CD8-positive, alpha-beta memory T cell (primary cell): ENCODE measurements at places on chromosomes 13 and 19.
A peak's percentile ranks its signal among the peaks of the same experiment; 100 is the strongest.

DNA sequence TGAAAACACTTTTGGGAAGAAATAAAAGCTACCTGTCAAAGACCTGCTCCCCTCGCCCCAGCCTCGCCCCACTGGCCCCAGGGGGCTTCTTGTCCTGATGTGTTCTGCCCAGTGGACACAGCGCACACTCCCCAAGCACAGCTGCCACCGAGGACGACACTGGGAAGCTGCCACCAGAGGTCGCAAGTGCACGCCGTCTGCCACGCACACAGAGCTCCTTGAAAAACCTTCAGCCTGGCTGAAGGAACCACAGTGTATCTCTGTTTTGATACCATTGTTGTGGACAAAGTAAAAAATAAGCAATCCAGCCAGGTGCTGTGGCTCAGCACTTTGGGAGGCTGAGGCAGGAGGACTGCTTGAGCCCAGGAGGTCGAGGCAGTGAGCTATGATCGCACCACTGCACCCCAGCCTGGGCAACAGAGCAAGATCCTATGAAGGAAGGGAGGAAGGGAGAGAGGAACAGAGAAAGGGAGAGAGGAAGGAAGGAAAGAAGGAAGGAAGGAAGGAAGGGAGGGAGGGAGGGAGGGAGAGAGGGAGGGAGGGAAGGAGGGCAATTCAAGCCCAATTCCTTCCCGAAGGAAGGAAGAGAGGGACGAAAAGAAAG, 57.3 kb downstream of the CEBPG start:
- DNase-seq = peak; percentile 48

GRCh38 chr19:40744554-40745401, 5.5 kb downstream of the ACTMAP start:
- DNase-seq = no peak

DNA sequence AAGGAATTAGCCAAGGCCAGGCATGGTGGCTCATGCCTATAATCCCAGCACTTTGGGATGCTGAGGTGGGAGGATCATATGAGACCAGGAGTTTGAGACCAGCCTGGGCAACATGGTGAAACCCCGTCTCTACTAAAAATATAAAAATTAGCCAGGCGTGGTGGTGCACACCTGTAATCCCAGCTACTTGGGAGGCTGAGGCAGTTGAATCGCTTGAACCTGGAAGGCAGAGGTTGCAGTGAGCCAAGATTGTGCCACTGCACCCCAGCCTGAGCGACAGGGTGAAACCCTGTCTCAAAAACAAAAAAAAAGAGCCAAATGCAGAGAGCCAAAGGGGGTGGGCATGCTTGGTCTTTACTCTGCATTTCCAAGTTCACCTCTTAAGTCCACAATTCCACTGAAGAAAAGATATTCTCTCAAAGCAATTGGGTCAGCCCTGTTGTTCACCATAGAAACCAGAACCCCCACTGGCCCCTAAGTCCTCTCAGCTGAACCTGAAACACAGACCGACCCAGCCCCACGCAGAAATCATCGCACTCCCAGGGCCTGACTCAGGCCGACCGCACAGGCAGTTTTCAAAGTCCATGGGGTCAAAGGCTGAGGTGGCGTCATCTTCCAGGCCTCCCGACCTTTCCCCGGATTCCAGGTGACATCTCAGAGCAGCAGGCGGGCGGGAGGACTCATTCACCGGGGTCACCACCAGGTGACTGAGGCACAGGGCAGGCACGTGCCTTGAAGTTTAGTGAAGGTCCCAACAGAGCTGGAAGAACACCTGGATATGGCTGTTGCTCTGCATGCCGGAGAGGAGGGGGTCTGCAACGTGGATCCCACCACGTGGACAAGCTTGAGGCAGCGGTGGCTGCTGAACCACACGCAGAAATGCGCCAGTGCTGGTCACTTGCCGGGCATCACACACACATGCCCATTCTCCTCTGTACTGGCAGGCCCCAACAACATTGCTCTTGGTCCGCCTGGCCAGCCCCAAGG, 33.1 kb downstream of the SLC25A42 start:
- DNase-seq = no peak

- DNase-seq = no peak
These were observed 27.3 kb downstream of the CARM1 start for GRCh38 chr19:10898633-10899032.

- no peak for DNase-seq
These were observed 120.5 kb upstream of the SPACA7 start for GRCh38 chr13:112255550-112256120.

- peak; percentile 60 for DNase-seq
These were observed 11.6 kb upstream of the JUND start for GRCh38 chr19:18292810-18293641.

- DNase-seq = no peak
These were observed at the start of gene ZNF177 for GRCh38 chr19:9362905-9363304. ZNF177 (plus strand) TSS chr19:9363013; CDS start chr19:9378312, 15,299 bp downstream.

DNA sequence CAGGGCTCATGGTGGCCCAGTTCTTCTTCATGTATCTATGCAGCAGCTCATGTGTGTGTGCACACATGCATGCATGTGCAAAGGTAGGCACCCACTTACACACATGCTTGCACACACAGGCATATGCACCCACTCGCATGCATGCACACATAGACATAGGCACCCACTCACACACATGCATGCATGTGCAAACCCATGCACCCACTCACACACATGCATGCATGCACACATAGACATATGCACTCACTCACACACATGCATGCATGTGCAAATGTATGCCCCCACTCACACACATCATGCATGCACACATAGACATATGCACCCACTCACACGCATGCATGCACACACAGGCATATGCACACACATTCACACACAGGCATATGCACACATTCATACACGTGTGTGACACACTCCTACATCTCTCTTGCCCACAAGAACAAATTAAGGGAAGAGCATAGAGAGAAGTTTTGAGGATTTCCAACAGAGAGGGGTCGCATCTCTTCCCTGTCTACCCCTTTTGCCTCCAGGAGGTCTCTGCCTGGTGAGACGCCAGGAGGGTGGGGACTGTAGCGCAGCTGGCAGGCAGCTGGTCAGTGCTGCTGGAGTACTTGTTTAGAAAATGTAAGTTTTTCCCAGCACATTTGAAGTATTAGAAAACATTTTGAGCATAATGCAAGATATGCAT, 63.9 kb upstream of the ARHGEF7 start:
- DNase-seq = no peak

- DNase-seq = no peak
These were observed 747 bp upstream of the MARK4 start for GRCh38 chr19:45250216-45250831.

GRCh38 chr19:29524912-29525831, 622 bp upstream of the VSTM2B start:
- no peak for DNase-seq

- no peak for DNase-seq
These were observed 5.1 kb downstream of the MYPOP start for GRCh38 chr19:45897261-45897812.

DNA sequence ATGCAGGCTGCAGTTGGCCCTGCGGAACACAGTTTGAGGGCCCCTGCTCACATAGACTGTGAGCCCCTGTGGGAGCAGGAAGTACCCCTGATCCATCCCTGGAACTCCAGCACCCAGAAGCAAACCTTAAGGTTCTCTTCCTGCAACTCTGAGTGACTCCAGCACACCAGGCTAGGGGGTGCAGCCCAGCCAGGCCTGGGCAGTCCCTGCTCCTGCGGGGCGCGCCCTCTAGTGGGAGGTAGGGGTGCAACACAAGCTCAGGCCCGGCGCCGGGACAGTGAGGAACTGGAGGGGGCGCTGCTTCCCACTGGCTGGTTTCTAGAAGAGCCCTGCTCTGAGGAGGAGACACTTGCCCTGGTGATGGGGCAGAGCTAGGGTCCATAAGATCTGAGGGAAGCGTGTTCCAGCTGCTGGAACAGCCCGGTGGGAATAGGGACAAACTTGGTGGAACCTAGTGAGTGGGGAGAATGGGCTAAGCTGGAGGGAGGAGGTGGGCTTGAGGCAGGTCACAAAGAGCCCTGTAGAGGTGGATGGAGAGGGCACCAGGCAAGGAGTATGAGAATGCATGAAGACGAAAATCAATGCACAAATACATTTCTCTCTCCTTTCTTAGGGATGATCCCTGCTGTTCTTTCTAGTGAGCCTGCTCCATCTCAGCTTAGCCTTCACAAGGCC, 5.0 kb downstream of the ZSCAN5A start:
- peak; percentile 30 for DNase-seq

DNA sequence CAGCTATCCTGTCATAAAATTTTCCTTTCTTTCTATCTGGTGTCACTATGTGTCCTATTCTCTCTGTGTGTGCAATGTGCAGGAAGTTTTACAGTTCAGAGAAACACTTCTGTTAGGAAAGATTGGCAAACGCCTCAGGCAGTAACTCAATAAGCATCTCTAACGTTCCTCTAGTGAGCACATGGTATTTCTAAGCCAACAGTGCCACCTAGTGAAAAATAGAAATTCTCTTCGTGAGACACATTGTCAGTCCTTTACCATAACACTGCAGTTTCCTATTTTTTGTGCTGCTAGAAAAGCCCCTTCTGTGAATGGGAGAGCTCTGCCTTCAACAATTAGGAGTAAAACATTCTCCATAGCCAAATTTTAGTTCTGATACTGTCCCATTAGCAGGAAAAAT, 50.7 kb downstream of the ZNF723 start:
- DNase-seq = no peak

GRCh38 chr13:108115738-108116137, 99.6 kb downstream of the LIG4 start:
- no peak for DNase-seq

DNA sequence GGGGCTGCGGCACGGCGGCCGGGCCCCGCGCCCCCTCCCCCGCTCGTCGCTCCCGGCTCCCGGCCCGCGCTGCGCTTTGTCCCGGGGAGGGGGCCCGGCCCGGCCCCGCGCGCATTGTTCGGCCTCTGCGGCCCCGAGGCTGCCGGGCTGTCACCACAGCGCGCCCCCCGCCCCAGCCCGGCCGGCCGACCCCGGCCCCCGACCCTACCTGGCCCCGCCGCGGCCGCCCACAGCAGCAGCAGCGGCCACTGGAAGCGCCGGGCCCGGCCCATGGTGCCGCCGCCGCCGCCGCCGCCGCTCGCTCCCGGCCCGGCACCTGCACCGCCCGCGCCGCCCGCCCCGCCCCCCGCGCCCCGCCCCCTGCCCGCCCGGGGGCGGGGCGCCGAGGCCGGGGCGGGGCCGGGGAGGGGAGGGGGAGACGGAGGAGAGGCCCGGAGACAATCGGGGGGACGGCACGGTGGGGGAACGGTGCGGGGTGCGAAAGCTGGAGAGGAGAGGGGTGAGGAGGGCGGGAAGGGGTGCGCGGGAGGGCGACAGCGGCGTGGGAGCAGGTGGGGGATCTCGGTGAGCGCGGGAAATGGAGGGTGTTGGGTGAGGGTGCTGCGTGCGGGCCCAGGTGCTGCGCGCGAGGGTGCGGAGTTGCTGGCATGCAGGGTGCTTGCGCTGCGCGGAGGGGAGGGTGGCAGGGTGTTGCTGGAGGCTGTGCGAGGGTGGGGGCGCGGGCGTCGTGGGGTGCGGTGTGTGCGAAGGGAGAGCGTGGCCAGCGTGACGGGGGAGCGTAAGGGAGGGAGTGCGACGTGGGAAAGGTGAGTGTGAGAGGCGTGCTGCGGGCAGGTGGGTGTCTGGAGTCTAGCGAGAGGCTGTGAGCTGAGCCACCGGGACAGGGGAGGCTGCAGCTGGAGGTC, at the start of gene CADM4:
Gene CADM4, minus strand, starts transcription at position 332 of the 905 bp plus-strand sequence. Its CDS starts 60 bp downstream, at position 272.
- DNase-seq = peak; percentile 31

DNA sequence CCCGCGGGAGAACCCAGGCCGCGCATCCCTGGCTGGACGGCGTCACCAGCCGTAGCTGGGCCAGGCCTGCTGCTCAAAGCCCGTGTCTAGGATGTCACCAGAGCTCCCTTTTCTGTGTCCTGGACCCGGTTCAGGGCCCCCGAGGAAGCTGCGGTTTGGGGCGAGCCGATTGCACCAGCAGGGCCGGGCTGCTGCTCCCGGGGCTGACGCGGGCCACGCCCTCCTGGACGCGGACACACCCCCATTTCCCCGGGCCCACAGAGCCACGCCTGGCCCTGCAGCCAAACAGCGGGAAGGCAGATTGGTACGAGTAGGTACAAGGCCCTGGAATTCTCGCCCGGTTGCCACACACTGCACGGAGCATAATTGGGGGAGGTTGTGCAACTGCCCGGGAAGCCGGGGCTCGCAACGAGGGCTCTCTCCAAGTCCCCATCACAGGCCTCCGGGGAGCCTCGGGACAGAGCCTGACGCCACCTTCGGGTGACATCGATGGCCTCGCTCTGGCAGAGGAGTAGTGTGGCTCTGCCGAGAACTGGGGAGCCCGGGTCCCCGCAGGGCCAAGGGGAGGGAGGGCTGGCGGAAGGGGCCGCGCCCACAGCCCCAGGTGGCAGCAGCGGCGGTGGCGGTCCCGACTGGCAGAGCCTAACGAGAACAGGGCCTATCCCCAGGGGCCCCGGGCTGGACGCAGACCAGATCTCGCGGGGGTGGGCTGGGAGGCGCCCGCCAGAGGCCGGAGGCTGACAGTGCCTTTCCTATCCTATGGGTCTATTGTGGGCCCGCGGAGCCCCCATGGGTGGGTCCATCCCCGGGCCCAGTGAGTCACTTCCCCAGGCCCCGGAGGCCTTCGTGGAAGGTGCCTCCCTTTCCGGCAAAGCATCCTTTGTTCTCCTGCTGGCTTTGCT, 23.5 kb downstream of the KCTD15 start:
- no peak for DNase-seq

DNA sequence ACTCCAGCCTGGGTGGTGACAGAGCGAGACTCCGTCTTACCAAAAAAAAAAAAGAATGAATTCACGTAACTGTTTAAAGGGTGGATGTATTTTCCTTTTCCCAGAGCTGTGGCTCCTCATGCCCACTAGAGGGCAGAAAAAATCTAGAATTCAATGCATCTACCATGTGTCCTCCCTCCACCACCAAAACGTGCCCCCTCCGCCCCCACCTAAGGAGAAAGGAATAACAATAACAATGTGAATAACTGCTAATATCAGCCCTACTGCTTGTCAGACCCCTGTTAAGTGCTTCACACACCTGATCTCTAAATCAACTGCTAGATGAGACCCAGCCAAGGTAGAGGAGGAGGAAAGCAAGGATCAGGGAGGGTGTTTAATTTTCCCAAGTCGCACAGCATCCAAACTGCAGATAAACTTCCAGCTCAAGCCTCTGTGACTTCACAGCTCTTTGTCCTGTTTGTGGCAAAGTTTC, 20.2 kb upstream of the PNMA8B start:
- peak; percentile 5 for DNase-seq

GRCh38 chr13:108227651-108228272, 9.6 kb downstream of the ABHD13 start:
- no peak for DNase-seq
